ENCODE measurements at places on chromosomes 13 and 19. TPM values are rescaled to one million over a fixed set of nuclear protein-coding genes. Genes with fewer than 3 reads are reported as not detected.

The WIZ gene
- total RNA-seq: 15.2 TPM

The PSG2 gene
- total RNA-seq: not detected

The ZNF600 gene
- 7.4 TPM for total RNA-seq

The ZNF154 gene
- 0.79 TPM for total RNA-seq

The ZNF730 gene
- 3.4 TPM for total RNA-seq

The KIR3DL1 gene
- not detected for total RNA-seq

The VSTM2B gene
- not detected for total RNA-seq

The ITGBL1 gene
- 38.3 TPM for total RNA-seq

The SLC5A5 gene
- total RNA-seq: not detected

The OR10H1 gene
- total RNA-seq: not detected

The LRRC63 gene
- total RNA-seq: not detected
